ENCODE measurements at places on chromosomes 7 and 10.

DNA sequence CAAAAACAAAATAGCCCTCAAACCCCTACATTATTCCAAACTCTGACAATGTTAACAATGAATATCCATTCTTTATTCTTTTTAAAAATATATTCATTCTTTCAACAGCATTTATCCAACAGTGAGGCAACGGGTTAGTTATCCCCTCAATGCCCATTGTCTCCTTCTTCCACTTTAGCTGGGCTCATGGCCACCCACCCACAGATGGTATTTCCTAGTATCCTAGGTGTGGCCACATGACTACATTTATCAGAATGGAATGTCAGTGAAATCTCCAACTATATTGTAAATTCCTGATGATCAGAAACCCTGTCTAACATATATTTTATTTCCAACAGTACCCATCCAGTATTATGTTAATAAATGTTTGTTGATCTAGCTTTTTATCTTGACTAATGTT, 13.6 kb downstream of the HOXA1 start:
- DNase-seq, result no peak

- no peak for DNase-seq
Observed at GRCh38 chr7:102834999-102835398, 77.8 kb upstream of the LRRC17 start.

- no peak for DNase-seq
Observed at GRCh38 chr10:112336556-112337201, 37.2 kb upstream of the ACSL5 start.

DNA sequence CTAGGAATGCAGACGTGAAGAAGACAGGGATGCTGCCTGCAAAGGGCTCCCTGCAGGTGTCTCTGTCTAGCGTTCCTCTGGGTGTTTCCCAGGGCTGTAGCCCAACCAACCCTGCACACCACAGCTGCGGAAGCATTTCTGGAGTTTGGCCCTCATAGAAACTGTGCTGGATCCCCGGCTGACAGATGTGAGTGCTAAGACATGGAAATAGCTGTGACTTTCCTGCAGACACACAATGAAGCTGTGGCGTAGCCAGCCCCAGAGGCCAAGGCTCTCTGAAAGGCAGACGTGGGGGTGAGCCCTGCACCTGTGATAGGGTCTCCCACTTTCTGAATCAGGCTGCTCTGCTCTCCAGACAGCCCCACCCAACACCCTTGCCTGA, 44.8 kb downstream of the ADCYAP1R1 start:
- no peak for DNase-seq

GRCh38 chr10:68179016-68179415, 52.9 kb downstream of the ATOH7 start:
- no peak for DNase-seq

DNA sequence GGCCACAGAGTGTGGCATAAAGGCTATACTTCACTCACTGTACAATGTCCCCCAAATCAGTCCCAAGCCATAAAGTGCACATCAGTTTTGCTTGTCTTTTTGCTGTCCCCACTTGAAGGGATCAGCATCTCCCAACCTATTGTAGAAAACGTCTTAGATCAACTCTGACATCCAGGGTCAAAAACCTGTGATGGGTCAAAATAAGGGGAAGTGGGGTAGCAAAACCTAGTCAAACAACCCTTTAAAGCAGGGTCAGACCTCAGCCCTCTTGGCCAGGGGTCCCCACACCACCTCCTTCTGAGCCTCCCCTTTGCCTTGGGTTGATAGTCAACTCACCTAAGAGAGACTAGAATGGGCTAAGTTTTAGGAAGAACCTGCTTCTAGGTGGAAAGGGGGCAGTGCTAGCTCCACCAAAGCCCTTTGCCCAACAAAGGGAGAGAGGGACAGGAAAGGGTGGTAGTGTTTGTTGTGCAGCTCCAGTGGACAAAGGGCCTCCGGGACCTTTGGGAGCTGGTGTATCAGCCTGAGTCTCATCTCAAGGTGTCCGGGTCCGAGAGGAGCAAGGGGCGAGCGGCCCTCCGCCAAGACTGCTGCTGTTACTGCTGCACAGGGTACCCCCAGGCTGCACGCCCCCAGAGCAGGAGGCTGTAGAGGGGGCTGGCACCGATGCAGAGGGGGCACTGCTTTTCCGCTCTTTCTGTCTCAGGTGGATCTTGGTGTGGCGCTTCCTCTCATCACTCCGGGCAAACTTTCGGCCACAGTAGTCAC, 3.3 kb downstream of the EGR2 start:
- no peak for DNase-seq

DNA sequence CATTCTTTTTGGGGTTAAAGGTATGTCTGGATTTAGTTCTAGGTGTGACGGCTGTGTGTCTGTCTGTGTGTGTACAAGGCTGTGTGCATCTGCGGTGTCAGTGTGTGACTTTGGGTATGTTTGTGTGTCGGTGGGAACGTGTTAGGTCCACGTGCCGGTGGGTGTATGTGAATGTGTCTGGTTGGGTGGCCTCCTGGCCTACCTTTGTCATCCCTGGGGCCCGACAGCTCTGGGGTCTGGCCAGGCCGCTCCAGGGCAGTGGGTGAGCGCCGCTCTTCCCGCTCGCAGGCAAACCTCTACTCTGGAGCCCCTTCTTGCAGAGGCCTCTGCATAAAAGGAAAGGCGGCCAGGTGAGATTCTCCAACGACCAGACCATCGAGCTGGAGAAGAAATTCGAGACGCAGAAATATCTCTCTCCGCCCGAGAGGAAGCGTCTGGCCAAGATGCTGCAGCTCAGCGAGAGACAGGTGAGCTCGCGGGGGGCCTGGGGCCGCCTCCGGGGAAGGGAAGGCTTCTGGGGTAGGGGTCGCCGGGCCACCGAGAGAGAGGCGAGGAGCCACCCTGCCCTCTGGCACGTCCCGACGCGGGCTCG, 2.4 kb downstream of the HHEX start:
- DNase-seq, result no peak

- DNase-seq, result no peak
Observed at GRCh38 chr7:130079846-130080394, 9.6 kb downstream of the KLHDC10 start.

DNA sequence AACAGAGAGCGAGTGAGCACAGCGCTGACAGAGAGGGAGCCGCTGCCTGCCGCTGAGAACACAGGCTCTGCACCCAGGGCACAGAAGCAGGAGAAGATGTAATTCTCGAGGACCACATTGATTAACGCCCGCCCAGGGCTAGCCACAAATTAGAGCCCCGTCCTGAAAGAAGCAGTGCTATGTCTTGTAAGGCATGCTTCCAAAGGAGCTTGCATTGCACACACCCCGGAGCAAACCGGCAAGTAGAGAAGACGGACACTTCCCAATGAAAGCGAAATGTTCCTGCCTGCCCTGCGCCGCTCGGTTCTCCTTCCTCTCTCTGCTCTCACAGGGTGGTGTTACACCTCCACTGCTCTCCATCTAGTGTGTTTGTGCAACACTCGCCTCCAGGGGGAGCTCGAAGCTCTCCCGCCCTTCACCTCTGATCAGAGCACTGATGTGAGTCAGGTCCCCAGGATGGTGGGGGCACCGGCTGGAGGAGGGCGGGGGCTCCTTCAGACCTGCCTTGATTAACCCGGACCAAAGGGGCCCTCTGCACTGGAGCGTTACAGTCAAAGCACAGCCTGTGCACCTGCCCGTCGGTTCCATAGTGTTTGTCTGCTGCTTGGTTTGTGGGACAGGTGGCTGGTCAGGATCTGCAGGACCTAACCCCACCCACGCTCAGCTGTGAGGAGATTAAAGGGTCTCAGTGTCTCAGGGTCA, 316.5 kb downstream of the ADARB2 start:
- DNase-seq, result no peak

DNA sequence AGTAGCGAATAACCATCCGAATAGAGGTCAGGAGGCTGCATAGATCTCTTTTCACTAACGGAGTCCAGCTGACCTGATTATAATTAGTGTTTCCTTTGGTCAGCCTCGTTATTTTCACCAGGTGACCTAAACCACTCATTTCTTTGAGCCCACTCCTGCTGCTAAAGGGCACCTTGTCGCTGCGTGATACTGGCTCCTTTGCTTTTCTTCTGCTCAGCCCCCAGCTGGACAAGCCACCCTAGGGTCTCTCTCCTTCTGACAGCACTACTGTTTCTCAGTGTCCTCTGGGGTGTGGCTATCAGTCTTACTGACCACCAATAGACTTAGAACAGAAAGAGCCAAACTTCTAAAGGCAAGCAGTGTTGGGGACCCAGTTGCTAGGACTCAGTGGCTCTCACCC, 2.7 kb upstream of the IGFBP3 start:
- DNase-seq, result no peak

GRCh38 chr7:113799896-113800295, 118.9 kb downstream of the PPP1R3A start:
- DNase-seq, result no peak

- no peak for DNase-seq
Observed at GRCh38 chr10:103254538-103255325, 9.0 kb downstream of the RPEL1 start.

DNA sequence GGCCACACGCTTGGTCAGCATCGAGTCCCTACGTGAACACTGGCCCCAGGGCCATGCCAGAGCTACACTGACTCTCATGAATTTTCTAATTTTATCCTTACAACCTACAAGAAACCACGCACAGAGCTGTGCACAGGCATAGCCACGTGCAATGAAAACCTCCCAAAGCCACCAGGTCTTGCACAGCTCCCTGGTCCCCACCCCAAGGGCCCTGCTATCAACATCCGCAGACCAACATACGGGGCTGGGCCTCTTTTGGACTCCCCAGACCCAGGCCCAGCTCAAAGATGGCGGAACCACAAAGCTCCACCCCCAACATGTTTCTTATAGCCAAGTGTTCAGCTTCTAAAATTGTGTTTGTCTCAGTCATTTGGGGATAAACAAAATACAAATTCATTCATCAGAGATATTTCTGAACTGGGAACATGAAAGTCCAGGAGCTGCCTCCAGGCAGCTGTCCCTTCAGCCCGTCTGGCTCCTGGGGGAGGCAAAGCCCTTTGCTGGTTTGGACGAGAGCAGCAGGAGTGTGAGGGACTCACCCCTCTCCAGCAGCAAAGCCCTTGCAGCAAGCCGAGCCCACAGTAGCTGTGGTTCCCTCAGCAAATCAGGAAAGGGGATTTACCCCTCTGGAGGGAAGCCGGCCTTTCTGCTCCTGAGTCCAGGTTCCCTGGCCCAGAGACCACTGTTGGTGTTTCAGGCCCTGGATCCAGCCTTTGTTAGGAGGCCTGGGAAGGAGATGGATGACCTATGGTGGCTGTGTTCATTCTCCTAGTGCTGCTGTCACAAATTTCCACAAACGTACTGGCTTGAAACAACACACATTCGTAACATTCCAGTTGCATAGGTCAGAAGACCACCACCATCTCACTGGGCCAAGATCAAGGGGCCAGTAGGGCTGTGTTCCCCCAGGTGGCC, 75.1 kb downstream of the OAT start:
- no peak for DNase-seq

DNA sequence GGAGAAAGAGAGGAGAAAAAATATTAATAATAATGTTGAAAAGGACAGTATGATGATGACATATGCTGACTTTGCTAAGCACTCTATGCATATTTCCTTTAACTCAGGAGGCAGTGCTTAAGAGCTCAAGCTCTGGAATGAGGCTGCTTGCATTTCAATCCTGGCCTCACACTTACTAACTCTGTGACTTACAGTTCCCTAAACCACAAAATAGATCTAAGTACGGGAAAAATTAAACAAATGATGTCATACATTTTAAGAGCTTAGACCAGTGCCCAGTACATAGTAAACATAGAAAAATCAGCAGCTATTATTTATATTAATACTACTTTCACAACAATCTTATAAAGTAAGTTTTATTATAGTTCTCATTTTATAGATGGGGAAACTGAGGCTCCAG, 61.3 kb downstream of the GFRA1 start:
- no peak for DNase-seq

DNA sequence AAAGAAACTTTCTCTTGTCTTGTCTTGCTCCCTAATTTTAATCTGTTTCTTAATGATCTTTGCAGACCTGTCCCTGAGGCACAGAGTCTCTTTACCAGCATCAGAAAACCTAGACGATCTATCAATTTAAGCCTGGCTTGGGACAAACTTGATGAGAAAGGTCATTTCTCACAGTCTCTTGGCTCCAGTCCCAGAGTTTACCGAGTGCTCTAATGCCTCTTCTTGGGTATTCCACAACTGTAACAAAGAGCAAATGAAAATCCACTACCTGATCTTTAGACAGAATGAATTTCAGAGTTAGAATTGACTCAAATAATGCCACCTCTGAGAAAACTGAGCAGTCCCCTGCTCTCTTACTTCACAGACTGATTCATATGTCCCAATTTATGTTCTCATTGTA, 106.4 kb upstream of the DNAJB12 start:
- DNase-seq, result no peak

GRCh38 chr10:106655636-106656035, 508.9 kb downstream of the SORCS1 start:
- DNase-seq, result no peak

DNA sequence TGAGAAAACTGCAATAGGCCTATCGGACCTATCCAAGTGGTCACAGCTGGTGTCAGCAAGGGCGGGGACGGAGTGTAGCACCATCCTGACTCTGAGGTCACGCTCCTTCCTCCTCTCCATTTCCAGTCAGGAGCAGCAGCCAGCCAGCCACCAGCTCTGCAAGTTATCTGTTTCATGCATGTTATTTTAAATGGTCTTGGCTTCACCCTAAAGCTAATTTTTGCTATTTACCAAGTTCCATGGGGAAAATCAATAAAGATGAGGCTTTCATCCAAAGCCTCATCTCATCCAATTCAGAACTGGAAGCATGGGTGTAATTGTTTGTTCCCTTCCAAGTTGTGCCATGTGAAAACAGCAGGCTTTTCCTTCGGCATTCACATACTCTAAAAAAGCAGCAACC, 49.3 kb downstream of the ICA1 start:
- DNase-seq, result no peak

DNA sequence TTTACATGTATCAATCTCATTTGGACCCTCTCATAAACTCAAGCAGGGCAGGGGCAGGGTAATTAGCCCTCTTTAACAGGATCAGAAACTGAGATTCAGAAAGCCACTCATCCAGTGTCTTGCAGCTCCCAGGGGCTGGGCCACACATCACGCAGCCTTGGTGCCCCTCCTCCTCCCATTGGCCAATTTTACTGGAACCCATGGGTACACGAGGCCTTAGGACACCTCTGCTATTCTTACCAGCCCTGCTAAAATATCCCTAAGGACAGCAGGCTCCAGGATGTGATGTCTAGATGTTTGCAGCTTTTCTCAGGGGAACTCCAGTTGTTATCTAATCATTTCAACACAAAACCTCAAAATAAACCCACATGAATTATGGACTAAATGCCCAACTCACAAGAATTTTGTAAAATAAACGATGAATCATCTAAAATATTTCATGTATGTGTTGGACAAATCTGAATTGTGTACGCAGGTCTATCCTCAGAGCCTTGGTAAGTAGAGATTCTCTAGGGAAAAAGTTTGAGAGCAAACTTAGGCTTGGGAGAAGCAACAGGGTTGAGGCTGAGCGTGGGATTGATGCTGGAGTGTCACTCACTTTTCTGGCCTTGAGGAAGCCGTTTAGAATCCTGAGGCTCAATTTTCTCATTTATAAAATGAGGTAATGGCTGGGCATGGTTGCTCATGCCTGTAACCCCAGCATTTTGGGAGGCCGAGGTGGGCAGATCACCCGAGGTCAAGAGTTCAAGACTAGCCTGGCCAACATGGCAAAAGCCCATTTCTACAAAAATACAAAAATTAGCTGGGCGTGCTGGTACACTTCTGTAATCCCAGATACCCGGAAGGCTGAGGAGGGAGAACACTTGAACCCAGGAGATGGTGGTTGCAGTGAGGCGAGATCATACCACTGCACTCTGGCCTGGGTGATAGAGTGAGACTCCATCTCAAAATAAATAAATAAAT, 69.7 kb upstream of the TNS3 start:
- DNase-seq, result no peak

GRCh38 chr7:135537905-135538304, 19.8 kb upstream of the NUP205 start:
- no peak for DNase-seq
